ENCODE measurements at places on chromosomes 6 and 20. TPM values are rescaled to one million over a fixed set of nuclear protein-coding genes. Genes with fewer than 3 reads are reported as not detected.

GUCA1A gene
- polyA plus RNA-seq = not detected

PRSS35 gene
- not detected for polyA plus RNA-seq

KCNK17 gene
- polyA plus RNA-seq = not detected

TRIM15 gene
- not detected for polyA plus RNA-seq

STK38 gene
- polyA plus RNA-seq = 81.2 TPM

BMP6 gene
- 0.13 TPM for polyA plus RNA-seq

IMPG1 gene
- polyA plus RNA-seq = not detected

C6orf58 gene
- not detected for polyA plus RNA-seq
